Activated CD4-positive, alpha-beta T cell treated with anti-CD3 and anti-CD28 coated beads, Interleukin-2, amount 10 ng/mL, durations not matched to agents 7 days and 5 days (primary cell): ENCODE measurements at places on chromosomes 2 and 18.

DNA sequence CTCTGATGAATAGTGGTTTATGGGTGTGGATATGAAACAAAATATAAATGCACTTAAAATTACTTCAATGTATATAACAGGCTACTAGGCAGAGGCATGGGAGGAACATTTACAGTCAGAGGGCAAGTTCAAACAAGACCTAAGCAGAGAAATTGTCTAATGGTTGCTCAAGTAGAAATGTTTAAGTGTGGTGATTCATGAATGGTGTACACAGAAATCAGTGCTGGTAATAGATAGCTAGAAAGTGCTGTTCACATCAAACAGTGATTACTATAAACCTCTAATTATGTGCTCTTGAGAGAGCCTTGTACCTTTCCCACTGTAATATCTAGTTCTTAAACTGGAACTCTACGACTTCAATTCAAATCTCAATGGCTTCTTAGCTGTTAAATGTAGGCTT lies 485.1 kb downstream of the NRXN1 start:
- DNase-seq: no peak
- no peak overlapping the region for H3K27ac ChIP-seq
- H3K36me3 ChIP-seq: no peaks in the 10 kb centered on the region
- H3K4me3 ChIP-seq: no peak overlapping the region

- no peak overlapping the region for H3K4me3 ChIP-seq
- DNase-seq: no peak
- peaks cover 8% of the 10 kb centered on the region for H3K4me1 ChIP-seq
- no peaks in the 10 kb centered on the region for H3K36me3 ChIP-seq
- H3K27me3 ChIP-seq: no peaks in the 10 kb centered on the region
- H3K27ac ChIP-seq: no peak overlapping the region
Observed at GRCh38 chr2:241931084-241931975, 61.8 kb downstream of the RTP5 start.

DNA sequence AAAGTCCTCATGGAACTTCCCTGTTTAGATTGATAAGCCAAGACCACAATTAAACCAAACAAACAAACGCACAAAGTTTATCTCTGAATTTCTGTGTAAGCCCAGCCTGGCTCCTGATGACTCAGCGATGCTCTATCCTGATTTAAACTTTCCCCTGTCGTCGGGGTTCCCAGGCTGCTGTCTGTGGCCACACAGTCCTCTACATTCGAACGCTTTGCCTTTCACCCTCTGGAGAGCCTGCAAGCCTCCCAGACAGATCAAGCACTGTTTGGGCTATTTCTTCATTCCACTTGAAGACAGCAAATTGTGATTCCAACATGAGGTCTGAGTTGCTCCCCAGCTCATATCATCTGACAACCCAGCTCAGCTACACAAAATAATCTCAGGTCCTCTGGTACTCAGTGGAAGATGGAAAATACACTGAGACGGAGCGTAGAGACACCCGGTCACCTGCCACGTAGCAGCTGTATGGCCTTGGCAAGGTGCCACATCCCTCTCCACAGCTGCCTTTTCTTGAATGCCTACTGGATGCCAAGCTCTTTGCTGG lies 51.2 kb downstream of the CYRIA start:
- H3K27ac ChIP-seq: no peak overlapping the region
- H3K36me3 ChIP-seq: no peaks in the 10 kb centered on the region
- H3K27me3 ChIP-seq: peaks cover 7% of the 10 kb centered on the region
- no peak for DNase-seq
- H3K4me3 ChIP-seq: no peak overlapping the region

GRCh38 chr18:30545393-30545792 lies 497.1 kb downstream of the DSC3 start:
- no peaks in the 10 kb centered on the region for H3K36me3 ChIP-seq
- DNase-seq: no peak
- H3K4me1 ChIP-seq: no peaks in the 10 kb centered on the region
- no peaks in the 10 kb centered on the region for H3K27me3 ChIP-seq
- H3K4me3 ChIP-seq: no peak overlapping the region

DNA sequence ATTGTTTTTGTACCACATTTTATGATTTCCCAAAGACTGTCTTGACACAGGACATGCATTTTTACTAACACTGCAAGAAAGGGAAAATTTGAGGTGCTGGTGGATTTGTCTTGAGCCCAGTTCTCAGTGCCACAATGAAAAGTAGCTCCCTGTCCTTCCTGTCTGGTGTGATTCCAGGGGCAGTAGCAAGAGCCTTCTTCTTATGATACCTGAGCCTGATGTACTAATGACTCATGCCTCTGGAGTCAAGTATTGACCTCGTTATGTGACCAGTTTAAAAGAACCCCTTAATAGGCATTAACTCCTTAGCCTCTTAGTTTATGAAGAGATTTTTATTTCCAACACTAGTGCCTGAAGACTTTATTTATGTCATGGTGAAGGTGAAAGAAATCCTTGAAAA lies 728.6 kb downstream of the SLC4A3 start:
- H3K4me1 ChIP-seq: no peaks in the 10 kb centered on the region
- no peaks in the 10 kb centered on the region for H3K27me3 ChIP-seq
- no peak for DNase-seq
- H3K4me3 ChIP-seq: no peak overlapping the region
- H3K36me3 ChIP-seq: no peaks in the 10 kb centered on the region
